ENCODE measurements at places on chromosomes 1 and 21.

- DNase-seq, result peak; percentile 34
These were observed at the start of gene RIMKLA for GRCh38 chr1:42380586-42381279. Gene RIMKLA, plus strand, starts transcription at chr1:42380792. Its CDS starts 143 bp downstream, at chr1:42380935.

- DNase-seq, result no peak
These were observed 58.2 kb upstream of the SLC25A33 start for GRCh38 chr1:9481048-9481447.

DNA sequence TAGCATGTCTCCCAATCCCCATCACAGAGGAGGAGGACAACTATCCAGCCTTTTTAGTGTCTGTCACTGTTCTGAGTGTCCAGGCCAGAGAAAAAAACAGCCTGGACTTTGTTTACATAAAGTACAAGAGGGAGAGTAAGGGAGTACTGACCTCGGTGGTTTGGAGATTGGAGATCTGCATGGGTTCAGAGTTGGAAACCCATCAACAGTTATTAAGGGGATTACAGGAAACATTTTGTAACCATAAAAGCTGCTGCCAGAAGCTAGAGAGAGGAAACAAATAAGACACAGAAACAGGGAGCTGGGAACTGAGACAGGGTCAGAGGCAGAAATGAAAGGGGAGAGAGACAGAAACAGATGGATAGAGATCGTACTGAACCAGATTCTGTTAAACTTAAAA, 131.5 kb upstream of the CTTNBP2NL start:
- DNase-seq, result no peak

DNA sequence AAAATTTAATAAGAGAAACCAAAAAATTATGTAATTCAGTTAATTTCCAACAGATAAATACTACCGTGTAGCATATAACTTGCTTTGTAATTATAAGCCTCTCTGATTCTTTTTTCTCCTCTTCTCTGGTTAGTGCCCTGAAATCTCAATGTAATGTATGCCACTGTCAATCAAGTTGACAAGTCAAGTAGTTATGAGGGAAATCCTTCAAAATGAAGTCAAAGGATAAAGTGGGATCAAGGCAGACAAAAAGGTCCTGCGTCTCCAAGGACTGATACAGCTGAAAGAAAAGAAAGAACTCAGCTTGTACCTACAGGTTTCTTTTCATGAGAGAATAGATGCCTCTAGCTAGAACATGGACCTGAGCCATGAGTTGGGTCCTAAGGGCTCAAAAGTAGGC, 19.8 kb downstream of the VPS45 start:
- no peak for DNase-seq

GRCh38 chr1:91397605-91398004, 7.0 kb downstream of the HFM1 start:
- no peak for DNase-seq

- DNase-seq, result no peak
These were observed 105.4 kb downstream of the SPSB1 start for GRCh38 chr1:9397997-9398526.
